NCI-H2029 (cell line): ENCODE measurements at places on chromosomes 13 and 19.

- no peak for DNase-seq
Observed at GRCh38 chr13:43495732-43496131, 291.0 kb downstream of the ENOX1 start.

GRCh38 chr19:33396701-33397535 lies 23.4 kb downstream of the CEBPG start:
- DNase-seq, result no peak

- DNase-seq, result no peak
Observed at GRCh38 chr13:103948426-103948825, 882.2 kb upstream of the SLC10A2 start.

DNA sequence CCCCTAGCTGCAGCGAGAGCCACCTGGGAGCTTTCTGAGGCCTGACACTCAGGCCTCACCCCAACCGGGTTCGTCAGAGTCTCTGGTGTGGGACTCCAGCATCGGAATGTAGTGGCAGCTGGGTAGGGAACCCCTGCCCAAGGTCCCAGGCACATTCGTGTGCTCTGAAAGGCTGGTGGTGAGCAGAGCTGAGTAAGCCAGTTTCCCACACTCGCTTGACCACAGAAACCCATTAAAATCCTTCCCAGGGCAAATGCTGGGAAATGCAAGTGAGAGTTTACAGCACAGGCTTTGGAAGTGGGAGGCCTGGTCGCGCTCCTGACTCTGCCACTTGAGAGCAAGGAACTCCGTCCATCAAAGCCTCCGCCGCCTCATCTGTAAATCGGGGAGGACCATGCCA lies 4.2 kb downstream of the TRAPPC6A start:
- DNase-seq, result no peak

GRCh38 chr19:10173527-10173926 lies 21.2 kb downstream of the DNMT1 start:
- no peak for DNase-seq

GRCh38 chr13:44734201-44734707 lies 158.1 kb upstream of the TSC22D1 start:
- DNase-seq, result peak; percentile 23

GRCh38 chr13:44321961-44322360 lies 51.7 kb upstream of the SERP2 start:
- DNase-seq, result no peak

- DNase-seq, result peak; percentile 46
Observed at GRCh38 chr13:98286799-98287198, 109.7 kb upstream of the RNF113B start.

GRCh38 chr13:33678906-33679657 lies 138.9 kb upstream of the RFC3 start:
- peak; percentile 22 for DNase-seq

DNA sequence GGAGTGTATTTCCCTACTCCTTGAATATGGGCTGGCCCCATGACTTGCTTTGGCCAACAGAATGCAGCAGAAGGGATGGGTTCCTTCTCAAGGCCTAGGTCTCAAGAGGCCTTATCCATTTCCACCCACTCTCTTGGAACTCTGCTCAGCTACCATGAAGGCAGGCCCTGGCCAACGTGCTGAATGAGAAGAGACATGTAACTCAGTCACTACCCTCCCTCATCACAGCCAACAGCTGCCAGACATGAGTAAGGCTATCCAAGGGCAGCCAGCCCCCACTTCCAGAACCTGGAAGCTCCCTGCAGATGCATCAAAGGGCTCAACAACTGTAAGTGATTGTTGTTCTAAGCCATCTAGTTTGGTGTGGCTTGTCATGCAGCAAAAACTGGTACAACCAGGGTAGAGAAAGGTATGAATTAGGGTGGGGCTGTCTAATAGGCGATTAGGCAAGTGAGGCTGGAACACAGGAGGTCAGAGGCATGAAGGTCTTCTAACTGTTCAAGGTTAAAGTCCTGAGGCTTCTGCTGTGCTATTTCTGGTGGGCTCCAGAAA lies 1.4 kb upstream of the RASL11A start:
- DNase-seq, result no peak

DNA sequence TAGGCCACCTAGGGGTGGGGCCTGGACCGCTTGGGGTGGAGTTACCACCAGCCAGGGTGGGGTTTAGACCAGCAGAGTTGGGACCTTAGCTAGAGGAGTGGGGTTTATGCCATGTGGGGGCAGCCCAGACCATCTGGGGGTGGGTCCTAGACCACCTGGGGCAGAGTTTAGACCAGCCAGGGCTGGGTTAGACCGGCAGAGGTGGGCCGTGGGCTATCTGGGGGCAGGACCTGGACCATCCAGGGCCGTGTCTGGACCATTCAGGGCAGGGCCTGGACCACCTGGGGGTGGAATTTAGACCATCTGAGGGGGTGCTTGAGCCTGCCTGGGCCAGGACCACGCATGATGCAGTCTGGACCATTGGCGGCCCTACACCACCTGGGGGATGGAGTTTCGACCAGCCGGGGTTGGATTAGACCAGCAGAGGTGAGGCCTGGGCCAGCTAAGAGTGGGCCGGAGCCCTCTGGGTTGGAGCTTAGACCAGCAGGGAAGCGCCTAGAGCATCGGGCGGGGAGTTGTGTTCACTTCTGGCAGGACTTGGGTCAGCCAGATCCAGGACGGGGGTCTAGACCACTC lies 10.0 kb upstream of the CACNG6 start:
- DNase-seq, result no peak

- DNase-seq, result no peak
Observed at GRCh38 chr19:46411925-46412649, 1.3 kb downstream of the CCDC8 start.

GRCh38 chr13:111344471-111345191 lies 24.2 kb downstream of the TEX29 start:
- peak; percentile 97 for DNase-seq

DNA sequence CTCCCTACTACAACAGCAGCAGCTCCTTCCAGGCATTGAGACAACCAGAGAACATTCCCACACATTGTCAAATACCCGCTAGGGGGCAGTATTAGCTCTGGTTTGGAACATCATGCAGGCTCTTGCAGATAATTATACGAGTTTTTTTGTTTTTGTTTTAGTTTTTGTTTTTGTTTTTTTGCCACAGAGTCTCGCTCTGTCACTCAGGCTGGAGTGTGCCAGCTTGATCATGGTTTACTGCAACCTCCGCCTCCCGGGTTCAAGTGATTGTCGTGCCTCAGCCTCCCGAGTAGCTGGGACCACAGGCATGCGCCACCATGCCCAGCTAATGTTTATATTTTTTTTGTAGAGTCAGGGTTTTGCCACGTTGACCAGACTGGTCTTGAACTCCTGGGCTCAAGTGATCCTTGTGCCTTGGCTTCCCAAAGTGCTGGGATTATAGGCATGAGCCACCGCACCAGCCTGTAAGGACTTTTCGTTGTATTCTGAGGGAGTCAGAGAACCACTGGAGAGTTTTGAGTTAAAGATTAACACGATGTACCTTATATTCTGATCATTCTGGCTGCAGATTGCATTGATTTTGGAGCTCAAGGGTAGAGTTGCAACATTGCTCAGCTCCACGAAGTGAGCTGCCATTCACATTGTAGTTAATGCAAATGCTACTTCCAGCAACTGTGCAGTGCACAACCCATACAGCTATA lies 41.7 kb upstream of the CEACAM20 start:
- DNase-seq, result peak; percentile 67

GRCh38 chr19:18778826-18779495 lies 12.1 kb downstream of the COMP start:
- DNase-seq, result no peak
